ENCODE measurements at places on chromosomes 16 and 17. TPM values are rescaled to one million over a fixed set of nuclear protein-coding genes. Genes with fewer than 3 reads are reported as not detected.

Gene PIGS
- total RNA-seq = 73.6 TPM

Gene RNF43
- total RNA-seq = 0.17 TPM

Gene KRTAP4-6
- not detected for total RNA-seq

Gene KRTAP9-8
- not detected for total RNA-seq

Gene SNX20
- 93.0 TPM for total RNA-seq

Gene CRHR1
- total RNA-seq = not detected

Gene CFAP52
- not detected for total RNA-seq

Gene KRTAP9-2
- not detected for total RNA-seq

Gene TADA2A
- total RNA-seq = 35.0 TPM

Gene CHRNE
- total RNA-seq = 0.88 TPM

Gene RCVRN
- total RNA-seq = not detected

Gene TMEM132E
- total RNA-seq = not detected

Gene KIF2B
- not detected for total RNA-seq

Gene SCIMP
- total RNA-seq = not detected

Gene ACSM3
- 0.78 TPM for total RNA-seq

Gene SLFN12
- 19.4 TPM for total RNA-seq

Gene TK1
- 50.4 TPM for total RNA-seq

Gene PKD1
- 78.4 TPM for total RNA-seq

Gene MYO15B
- total RNA-seq = 43.2 TPM

Gene PRCD
- not detected for total RNA-seq

Gene UMOD
- total RNA-seq = not detected

Gene SULT1A2
- 0.63 TPM for total RNA-seq

Gene MLKL
- 34.0 TPM for total RNA-seq

Gene CRYBA1
- total RNA-seq = not detected

Gene KRTAP4-1
- not detected for total RNA-seq

Gene PHB1
- 197 TPM for total RNA-seq

Gene TAT
- total RNA-seq = not detected

Gene C1QTNF1
- not detected for total RNA-seq

Gene ABCC1
- total RNA-seq = 102 TPM

Gene NOG
- total RNA-seq = not detected

Gene CHST6
- not detected for total RNA-seq

Gene C16orf89
- total RNA-seq = not detected

Gene TRPV3
- 0.20 TPM for total RNA-seq

Gene VPS35
- total RNA-seq = 70.3 TPM

Gene ESRP2
- not detected for total RNA-seq

Gene GGA2
- 92.4 TPM for total RNA-seq

Gene WDR81
- total RNA-seq = 59.3 TPM

Gene ABCA9
- total RNA-seq = 0.54 TPM

Gene TMEM220
- 0.07 TPM for total RNA-seq

Gene CCL16
- total RNA-seq = not detected

Gene GAST
- not detected for total RNA-seq

Gene RNF222
- total RNA-seq = not detected

Gene OTOP2
- total RNA-seq = not detected

Gene PRDM7
- not detected for total RNA-seq

Gene CD300LB
- total RNA-seq = not detected

Gene TMEM98
- total RNA-seq = 1.8 TPM

Gene MEFV
- total RNA-seq = not detected

Gene FOXC2
- total RNA-seq = not detected

Gene CCDC40
- not detected for total RNA-seq

Gene PERCC1
- not detected for total RNA-seq

Gene TNFRSF17
- not detected for total RNA-seq
